ENCODE measurements at places on chromosomes 5 and 9.

- no peak for DNase-seq
Observed at GRCh38 chr5:7213525-7213924, 182.4 kb upstream of the ADCY2 start.

DNA sequence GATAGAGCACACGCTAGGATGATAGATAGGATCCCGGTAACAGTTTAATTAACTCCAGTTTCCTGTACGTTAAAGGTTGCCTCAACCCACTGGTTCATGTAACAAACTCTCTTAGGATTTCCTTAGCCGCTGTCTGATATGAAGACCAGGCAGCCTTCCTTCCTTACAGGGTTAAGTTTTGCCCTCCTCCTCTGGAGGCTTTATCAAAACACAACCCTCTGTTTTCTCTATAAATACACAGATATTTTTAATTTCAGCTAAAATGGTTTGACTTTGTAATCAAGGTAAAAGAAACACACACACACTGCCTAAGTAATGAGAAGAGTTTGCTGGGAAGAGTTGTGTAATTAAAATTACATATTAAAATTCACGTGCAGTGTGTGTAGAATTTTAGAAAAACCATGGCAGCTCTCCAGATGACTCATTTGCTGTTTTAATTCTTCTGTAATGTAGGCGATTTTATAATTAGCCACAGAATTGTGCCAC, 369.8 kb downstream of the CSNK1G3 start:
- no peak for DNase-seq

DNA sequence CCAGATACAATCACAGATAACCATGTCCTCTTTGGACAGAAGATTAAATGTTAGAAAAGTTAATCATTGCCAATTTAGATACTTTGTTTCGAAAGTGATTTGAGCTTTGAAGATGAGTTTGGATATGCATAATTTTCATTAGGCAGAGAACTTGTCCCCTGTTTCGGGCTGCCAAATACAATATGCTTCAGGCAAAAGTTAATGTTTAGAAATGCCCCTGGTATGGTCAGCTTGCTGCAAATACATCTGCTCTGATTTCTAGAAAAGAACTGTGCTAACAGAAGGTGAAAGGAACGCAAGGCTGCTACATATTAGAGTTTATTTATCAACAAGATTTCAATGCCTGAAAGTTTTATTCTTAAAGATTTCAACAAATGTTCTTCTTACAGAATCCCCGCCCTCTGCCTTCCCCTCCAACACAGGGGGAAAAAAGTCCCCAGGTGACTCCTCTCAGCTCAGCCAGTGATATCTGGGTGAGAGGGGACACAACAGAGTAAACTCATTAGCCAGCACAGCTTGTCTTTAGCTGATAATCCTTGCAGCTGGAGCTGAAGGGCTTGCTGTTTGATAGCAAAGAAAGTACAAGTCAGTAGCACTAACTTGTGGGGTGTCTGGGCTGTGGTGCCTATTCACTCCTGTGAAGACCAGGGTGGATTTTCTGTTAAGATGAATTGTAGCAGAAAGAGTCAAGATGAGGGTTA, 435.7 kb downstream of the DMAC1 start:
- no peak for DNase-seq

GRCh38 chr5:108529381-108529780, 147.5 kb upstream of the FBXL17 start:
- no peak for DNase-seq

DNA sequence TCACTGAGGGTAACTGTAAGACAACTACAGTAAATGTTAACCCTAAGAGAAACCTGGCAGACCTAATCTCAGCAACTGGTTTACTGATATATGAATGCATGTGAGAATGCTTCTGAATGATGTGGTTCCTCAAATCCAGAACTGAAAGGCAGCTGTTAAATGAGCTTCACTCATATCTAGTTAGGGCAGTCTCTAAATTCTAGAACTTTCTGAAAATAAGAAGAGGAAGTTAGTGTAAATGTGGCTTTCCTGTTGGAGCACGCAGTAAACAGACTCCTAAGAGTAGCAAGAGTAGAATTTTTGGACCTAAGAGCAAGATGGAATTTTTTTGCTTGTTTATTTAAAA, 117.9 kb upstream of the KCNN2 start:
- no peak for DNase-seq

DNA sequence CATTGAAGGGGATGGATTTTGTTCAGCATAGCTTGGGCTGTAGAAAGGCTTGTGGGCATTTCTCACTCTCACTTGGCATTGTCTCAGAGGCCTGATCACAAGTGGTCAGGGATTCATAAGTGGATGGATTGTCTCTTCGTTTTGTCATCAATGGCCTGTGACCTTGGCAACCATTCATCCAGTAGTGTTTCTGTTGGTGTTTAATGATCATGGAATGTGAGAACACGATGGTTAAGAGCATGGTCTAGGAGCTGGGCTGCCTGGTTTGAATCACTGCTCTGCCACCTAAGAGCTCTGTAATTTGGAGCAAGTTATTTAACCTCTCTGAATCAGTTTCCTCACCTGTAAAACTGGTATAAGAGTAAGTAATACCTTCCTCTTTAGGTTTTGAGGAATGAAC, 430.1 kb upstream of the MEF2C start:
- no peak for DNase-seq

- DNase-seq = no peak
Observed at GRCh38 chr5:7902201-7902600, 33.3 kb downstream of the MTRR start.

DNA sequence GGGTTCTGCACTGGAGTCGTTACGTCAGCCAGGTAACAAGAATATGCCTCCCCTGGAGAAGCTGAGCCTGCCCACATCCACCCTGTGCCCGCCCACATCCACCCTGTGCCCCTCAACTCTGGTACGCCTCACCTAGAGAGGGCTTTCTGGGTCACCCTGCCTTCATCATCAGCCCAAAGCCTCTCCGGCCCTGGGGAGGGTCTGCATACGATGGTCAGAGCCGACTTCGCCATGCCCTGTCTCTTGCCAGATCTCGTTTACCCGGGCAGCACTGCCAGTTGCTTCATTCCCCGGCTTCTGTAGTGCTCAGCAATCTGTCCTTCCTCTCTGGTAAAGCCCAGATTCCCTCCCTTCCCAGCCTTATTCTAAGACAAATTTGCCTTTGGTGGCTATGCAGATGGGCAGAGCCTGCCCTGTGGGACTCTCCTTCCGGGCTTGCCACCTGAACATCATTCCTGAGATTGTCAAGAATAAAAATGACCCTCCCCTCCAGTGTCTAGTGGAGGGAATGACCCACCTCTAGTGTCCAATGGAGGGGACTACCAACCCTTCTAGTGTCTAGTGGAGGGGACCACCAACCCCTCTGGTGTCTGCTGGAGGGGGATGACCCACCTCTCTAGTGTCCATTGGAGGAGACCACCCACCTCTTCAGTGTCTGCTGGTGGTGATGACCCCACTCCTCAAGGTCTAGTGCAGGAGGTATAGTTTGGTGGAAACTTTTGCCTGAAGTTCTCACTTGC, 3.4 kb downstream of the PLEKHG4B start:
- no peak for DNase-seq

DNA sequence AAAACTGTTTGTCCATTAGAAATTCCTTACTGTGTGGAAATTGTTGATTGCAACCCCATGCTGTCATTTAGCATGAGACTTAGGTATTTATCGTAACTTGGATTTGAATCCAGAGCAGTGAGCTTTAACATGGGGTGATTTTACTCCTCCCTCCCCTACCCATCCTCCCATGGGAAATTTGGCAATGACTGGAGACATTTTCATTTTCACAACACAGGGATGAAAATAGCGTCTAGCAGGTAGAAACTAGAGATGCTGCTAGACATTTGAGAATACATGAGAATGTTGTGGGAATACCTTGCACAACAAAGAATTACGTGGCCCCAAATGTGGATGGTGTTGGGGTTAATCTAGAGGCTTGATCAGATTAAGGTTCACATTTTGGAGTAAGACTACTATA, 191.3 kb upstream of the MPDZ start:
- DNase-seq = no peak

GRCh38 chr9:114046237-114046755, 31.8 kb downstream of the AMBP start:
- DNase-seq = no peak

DNA sequence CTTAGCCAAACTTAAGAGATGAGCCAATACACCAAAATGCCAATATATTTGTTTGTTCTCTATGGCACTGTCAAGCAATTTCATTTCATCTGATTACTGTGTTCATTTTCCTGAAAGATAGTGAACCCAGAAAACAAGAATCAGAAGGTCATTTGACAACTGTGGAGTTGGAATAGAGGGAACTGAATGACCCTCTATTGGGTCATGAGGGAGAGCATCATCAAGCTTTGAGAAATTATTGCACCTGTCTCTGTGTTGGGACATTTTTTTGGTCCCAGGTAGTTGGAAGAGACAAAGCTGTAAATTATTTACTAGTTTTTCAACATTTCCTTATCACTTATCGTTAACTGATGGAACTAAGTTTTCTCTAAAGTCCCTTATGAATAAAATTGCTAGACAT, 129.4 kb downstream of the GHR start:
- DNase-seq = no peak

DNA sequence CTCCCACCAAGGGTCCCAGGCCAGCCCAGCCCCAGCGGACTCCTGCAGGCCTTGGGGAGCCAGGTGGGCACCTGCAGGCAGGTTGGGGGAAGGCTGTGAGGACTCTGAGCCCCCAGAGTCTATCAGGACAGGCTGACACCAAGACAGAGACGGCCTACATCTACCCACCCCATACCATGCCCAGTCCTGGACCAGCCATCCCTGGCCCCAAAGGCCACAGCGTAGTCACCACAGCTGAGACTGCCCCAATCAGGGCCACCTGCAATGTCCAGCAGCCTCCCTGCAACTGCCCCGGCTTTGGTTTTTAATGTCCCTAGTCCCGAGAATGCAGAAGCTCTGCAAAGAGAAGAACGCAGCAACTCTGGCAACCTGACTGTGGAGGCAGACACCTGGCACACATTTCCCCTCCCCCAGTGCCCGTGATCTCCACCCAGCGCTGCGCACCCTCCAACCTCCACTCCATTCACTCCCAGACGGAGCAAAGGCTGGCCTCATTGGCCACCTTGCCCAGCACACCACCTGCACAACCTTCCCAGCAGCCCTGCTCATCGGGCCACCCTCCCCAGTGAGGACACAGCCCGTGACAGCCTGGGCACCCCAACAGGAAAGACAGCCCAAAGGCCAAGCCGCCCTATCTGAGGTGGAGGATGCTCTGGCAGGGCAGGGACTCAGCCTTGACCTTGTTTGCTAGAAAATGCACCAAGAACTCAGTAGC, 14.9 kb downstream of the ADAMTS2 start:
- no peak for DNase-seq

- DNase-seq = no peak
Observed at GRCh38 chr9:137492464-137493363, 33.6 kb upstream of the NSMF start.

GRCh38 chr5:135846311-135846710, 11.8 kb downstream of the SLC25A48 start:
- DNase-seq = no peak

DNA sequence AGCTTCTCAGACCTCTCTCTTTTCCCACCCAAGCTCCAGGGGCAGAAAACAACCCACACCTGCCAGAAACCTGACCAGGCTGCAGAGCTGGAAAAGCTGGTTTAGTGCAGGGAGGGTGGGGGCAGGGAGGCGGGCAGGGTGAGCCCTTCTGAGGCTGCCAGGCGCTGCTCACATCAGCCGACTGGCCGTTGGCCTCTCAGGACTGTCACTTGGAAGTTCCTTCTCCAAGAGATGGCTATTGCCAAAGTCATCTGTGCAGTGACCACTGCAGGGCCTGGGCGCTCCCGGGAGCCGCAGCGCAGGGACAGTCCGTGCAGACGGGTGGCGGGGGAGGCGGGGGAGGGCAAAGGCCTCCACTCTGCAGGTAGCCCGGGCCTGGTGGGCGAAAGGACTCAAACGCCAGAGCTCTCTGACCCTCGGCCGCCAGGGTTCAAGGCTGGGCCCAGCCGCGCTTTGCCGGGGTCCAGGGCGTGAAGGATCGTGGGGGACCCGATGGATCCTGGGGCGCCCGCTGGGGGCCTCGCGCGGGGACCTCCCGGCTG, 205.0 kb upstream of the IER5L start:
- DNase-seq = no peak

DNA sequence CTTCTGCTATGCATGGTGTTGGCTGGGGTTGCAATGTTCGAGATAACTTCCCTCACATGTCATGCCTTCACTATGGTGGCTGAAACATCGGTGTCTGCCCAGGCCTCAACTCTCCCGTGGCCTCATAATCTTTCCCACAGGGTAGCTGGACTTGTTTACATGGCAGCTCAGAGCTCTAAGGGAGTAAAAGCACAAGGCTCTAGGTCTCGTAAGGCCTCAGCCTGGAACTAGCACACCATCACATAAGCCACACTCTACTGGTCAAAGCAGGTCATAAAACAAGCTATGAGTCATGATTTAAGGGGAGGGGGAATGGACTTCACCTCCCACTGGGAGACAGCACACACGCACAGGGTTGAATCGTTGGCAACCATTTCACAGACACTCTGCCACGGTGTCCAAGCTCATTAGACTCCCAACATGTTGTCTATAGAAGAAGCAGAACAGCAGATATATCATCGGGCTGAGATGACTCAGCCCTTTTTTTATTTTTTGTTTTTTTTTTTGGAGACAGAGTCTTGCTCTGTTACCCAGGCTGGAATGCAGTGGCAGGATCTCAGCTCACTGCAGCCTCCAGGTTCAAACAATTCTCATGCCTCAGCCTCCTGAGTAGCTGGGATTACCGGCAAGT, 66.8 kb upstream of the IL17B start:
- DNase-seq = no peak

- no peak for DNase-seq
Observed at GRCh38 chr9:71764463-71764862, 3.9 kb downstream of the CEMIP2 start.

DNA sequence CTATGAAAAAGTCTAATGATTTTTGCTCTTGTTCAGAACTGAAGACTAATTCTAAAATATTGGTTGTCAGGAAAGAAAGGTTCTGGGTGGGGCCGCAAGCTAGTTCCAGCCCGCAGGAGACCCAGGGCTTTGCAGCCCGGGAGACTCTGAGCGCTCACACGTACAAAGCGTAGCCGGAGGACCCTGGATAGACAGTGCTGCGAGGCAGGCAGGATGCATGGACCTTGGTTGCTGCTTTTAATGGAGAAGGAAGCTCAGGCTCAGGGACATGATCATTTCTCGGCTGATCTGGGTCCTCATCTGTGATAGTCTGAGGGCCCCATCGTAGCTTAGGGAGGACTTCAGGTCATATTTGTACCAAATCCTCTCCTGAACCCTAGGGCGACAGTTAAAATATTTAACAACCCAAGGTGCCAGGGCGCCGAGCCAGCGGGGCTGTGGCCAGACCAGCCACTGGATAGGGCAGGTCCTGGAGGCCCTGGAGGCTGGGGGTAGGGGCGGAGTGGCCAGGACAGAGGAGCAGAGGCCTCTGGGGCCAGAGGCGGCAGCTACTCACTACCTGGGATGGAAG, 70.1 kb upstream of the UNC5A start:
- no peak for DNase-seq

- DNase-seq = peak; percentile 66
Observed at GRCh38 chr5:140402258-140403074, 833 bp downstream of the ANKHD1 start.

- DNase-seq = no peak
Observed at GRCh38 chr9:114493521-114494184, 11.6 kb downstream of the WHRN start.

GRCh38 chr9:26579056-26579455, 313.5 kb downstream of the CAAP1 start:
- DNase-seq = no peak

All from activated naive CD4-positive, alpha-beta T cell treated with anti-CD3 and anti-CD28 coated beads, Interleukin-2, amount 50 U/mL, for 16 hours (primary cell).